ENCODE measurements at places on chromosomes 3 and 15.

GRCh38 chr3:59935025-59935424 lies 885.2 kb upstream of the CFAP20DC start:
- DNase-seq = no peak

DNA sequence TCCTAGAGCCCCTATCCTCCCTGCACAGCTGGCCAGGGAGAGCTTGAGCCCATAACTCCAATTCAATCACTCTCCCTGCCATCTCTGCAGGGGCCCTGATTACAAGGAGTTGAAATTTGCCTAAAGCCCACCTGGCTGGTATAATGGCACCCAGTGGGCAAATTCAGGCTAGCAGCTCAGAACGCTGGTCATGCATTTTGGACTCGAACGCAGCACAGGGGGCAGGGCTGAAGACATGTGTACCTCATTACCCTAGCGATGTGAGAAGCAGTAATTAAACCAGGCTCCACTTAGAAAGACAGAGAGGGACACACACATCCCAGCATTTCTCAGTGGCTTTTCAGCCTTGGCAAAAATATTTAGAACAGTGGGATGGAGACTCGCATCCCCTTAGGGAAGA lies 3.2 kb downstream of the INSYN1 start:
- DNase-seq = no peak

DNA sequence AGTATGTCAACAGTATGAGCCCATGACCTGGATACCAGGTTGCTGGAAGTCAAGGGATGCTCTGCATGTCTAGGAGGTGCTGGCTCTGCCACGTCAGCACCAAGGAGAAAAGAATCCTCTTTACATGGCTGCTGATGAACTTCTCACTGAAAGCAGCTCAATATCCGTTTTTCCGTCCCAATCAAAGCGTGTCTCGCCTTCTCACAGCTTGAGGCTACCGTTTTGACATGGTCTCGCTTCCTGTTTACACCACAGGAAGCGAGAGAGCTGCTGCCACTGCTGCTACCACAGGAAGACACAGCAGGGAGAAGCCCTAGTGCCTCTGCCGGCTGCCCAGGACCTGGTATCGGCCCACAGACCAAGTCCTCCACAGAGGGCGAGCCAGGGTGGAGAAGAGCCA lies 27.3 kb downstream of the STARD5 start:
- DNase-seq = no peak

DNA sequence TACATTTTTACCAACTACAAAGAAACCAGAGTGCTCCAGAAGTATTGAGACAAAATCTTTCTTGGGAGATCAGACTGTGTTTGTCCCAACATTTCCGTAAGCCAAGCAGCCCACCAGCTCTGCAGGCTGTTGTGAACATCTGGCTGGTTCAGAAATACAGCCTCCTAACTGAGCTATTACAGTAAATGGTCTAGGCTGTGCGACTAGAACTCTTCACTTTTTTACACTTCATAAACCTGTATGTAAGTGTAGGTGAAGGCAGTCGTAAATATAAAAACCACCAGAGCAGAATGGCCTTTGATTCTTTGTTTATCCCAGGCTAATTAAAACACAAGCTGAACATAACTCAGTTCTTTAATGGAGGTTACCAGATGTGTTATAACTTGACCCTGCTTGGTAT lies 235.3 kb downstream of the ARRDC4 start:
- no peak for DNase-seq

DNA sequence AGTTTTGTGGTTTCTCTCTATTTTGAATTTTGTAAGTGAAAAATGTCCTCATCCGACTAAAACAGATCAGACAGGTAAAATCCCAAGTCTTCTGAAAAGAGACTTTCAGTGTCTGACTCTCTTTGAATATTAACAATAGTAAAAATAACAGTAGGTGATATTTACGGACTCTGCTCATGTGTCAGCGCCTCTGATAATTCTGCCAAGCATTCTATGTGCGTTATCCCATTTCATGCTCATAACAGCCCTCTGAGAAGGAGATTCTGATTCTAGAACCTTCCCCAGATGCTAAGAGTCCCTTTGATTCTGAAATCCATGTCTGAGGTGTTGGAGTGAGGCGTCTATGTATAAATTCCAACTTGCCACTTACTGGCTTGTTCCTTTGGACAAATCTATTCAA lies 282.8 kb downstream of the FEZF2 start:
- DNase-seq = no peak

GRCh38 chr15:83516935-83517334 lies 69.8 kb downstream of the SH3GL3 start:
- DNase-seq = peak; percentile 3

DNA sequence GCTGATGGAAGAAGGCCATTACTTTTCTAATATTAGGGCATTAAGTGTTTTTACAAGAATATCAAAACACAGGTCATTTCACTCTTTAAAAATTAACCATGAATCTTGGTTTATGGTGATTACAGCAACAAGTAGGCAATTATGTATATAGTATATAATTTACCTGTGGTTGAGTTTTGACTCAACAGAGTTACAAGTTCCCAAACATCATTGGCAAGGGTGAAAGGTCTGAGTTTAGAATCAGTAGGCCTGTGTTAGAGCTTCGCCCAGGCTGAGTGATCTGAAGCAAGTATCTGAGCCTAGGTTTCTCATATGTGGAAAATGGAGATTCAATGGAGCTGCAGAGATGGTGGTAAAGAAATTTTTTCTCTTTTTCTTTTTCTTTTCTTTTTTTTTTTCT lies 25.1 kb upstream of the LPP start:
- no peak for DNase-seq

GRCh38 chr15:45498701-45499100 lies 23.9 kb downstream of the SLC30A4 start:
- DNase-seq = no peak

DNA sequence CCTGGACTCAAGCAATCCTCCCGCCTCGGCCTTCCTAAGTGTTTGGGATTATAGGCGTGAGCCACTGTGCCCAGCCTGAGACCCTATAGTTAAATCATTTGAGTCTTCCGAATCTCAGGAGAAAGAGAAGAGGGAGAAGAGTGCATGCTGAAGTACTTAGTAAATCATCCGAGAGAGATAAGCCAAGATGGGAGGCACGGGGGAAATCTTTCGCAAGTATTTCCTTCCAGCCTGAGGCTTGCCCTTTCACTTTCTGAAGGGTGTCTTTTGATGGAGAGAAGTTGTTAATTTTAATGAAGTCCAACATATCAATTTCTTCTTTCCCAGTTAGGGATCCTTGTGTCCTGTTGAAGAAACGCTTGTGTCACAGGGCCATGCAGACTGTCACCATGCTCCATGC lies 97.1 kb upstream of the SLC6A6 start:
- DNase-seq = no peak

DNA sequence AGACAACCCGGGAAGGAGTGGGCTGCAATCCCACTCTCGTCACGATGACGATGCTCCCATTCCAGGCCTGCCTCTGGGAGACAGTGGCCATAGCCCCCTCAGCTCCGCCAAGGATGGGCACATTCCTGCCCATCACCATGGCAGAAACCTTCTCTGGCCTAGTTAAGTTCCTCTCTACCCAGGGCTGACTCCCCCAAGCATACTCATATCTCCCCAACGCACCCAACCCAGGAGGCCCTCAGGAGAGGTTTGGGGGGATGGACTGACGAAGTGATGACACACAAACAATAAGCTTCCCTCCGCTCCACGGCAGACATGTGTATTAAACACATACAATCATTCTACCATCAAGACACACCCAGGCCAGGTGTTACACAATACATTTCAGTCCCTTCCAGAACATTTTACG lies 60.1 kb downstream of the VGLL4 start:
- DNase-seq = no peak

- no peak for DNase-seq
These were observed 216.2 kb downstream of the ABHD5 start for GRCh38 chr3:43906849-43907507.

- DNase-seq = no peak
These were observed 1.8 kb downstream of the CLDN18 start for GRCh38 chr3:138011722-138012121.

DNA sequence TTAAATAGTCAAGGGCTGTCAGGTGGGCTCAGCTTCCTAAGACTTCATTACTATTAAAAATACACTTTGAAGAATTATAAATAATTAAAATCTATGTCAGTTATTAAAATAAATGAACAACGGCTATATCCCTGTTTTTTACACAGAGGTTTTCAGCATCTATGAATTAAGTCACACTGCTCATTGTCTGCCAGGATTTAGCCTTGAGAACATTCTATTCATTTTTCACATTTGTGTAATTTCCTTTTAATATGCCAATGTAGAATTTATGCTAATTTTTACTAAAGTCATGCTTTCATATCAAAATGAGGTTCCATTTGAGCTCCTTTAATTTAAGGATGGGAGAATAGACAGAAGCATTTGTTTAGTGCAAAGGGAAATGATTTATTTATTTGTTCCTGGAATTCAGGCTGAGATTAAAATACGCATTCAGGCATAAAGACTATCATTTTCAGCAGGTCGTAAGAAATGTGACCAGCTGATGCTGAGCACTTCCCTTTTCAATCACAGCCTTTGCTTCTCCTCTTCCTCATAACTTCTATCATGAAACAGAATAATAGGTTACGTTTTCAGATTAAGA lies 345.1 kb downstream of the MFSD1 start:
- no peak for DNase-seq

DNA sequence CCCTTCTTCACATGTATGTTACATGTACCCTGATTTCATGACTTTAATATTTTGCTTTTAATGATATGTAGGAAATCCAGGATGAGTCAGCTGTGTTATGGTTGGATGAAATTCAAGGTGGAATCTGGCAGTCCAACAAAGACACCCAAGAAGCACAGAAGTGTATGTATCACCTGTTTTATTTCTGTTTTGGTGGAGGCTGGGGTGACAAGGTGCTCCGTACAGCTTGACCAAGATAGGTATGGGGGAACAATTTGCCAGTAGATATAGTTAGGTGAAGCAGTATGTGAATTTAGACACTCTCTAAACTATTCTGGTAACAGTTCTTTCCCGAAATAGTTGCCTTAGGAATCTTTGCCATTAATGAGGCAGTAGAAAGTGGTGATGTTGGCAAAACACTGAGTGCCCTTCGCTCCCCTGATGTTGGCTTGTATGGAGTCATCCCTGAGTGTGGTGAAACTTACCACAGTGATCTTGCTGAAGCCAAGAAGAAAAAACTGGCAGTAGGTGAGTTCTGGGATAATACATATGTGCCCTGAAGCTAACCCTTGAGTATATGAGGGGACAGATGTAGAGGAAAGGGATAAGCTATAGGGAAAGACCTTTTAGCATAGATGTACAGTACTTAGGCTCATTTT lies 63.7 kb upstream of the CRTC3 start:
- no peak for DNase-seq

DNA sequence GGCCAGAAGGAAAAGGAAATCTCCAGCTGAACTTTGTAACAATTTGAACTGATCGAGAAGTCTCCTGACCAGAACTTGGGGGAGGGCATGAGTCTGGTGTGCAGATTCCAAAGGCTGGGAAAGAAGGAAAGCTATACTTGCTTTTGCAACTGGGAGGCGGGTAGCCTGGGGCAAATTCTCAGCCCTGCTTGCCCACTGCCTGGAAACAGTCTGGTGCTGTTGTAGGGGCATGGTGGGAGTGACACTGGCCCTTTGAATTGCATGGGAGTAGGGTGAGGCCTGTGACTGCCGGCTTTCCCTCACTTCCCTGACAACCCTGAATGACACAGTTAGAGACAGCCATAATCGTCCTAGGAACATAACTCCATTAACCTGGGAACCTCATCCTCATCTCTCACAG lies 114.0 kb upstream of the POU1F1 start:
- DNase-seq = no peak

GRCh38 chr3:125643172-125643571 lies 47.9 kb upstream of the OSBPL11 start:
- no peak for DNase-seq

- no peak for DNase-seq
These were observed 97.7 kb downstream of the GAP43 start for GRCh38 chr3:115720983-115721382.

DNA sequence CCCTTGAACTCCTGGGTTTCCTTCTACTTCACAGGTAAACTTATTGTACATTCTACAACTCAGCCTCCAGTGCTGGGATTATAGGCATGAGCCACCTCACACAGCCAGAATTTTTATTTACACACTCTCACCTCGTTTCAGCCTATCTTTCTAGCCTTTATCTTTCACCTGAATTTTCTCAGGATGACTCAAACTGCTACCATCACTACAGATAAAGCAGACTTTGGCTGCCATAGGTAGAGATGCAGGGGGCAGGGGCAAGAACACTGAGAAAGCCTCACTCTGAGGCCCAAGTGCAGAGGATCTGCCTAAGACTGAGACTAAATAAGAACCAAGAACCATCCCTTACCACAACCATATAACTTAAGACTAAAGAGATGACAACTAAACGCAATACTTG lies 59.0 kb downstream of the ETFA start:
- DNase-seq = no peak

DNA sequence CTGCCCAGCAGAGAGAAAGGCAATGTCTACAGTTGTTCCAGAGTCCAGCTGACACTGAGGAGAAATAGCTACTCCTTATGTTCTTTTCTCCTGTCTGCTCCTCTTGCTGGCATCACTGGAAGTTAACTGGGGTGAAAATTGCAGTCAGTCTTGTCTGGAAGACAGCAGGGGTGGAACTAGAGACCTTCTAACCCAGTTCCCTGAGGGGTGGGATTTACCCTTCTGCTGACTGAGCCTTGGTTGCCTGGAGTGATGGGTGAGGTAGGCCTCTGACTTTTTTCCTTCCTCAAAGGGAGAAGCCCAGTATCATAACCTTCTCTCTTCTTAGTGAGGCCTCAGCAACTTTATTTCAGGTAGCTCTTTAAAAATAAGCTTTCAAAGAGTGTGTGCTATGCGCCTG lies 16.2 kb downstream of the ZNF609 start:
- no peak for DNase-seq

- DNase-seq = no peak
These were observed 307.7 kb downstream of the TUSC7 start for GRCh38 chr3:117017135-117017894.

DNA sequence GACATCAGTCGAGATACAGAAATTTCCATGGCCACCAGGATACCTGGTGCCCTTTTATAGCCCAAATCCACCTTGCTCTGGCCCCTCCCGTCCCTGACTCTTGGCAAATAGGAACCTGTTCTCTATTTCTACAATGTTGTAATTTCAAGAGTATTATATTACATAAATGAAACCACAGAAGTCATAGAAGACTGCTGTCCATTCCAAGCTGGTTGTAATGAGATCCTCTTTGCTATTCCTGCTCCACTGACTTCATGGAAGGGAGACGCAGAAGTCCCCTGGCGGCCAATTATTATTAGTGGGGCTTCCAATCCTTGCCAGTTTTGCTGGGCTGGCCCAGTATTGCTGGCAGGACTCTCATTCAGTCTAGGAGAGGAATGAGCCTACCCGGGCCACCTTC lies 26.6 kb downstream of the DCP1A start:
- DNase-seq = no peak

GRCh38 chr15:38620098-38620497 lies 55.5 kb upstream of the RASGRP1 start:
- DNase-seq = no peak
